Left ventricle myocardium inferior (tissue), 1 donor: ENCODE measurements at places on chromosomes 3 and 15. TPM values are rescaled to one million over a fixed set of nuclear protein-coding genes. Genes with fewer than 3 reads are reported as not detected.

CADPS gene
- total RNA-seq = 25.0 TPM

NBEAL2 gene
- 12.6 TPM for total RNA-seq

DNA sequence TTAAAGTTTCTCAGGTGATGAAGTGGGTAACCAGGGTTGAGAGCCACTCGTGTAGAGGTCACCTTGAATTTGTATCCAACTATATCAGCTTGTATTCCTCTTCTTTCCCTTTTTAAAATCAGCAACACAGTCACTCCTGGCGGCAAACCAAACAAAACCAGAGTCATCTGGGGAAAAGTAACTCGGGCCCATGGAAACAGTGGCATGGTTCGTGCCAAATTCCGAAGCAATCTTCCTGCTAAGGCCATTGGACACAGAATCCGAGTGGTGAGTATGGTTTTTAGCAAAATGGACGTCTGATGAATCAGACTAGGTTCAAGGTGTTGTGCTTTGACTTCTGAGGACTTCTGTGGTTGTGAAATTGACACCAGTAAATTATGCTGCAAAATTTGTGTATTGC lies 3.9 kb downstream of the RPL35A start:
- no peak for DNase-seq

- no peak for DNase-seq
Observed at GRCh38 chr15:83219026-83219425, 11.4 kb upstream of the HDGFL3 start.

DNA sequence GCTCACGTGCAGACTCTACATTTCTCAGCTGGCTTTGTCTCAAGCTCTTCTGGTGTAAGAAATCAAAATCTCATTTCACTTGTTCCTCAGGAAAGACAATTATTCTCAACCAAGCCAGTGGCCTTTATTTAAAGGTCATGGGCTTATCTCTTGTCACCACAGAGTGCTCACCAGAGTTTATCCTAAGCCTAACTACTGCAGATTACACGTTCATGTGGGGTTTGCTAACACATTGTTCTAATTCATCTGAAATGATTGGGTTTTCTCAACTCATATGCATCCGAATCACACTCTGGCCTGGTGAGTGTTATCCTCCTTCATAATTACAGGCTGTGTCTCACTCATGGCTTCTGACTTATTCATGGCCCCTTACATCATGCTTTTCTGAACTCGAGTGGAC lies 83.3 kb upstream of the TSC22D2 start:
- no peak for DNase-seq
